ENCODE measurements at places on chromosomes 2 and 18. TPM values are rescaled to one million over a fixed set of nuclear protein-coding genes. Genes with fewer than 3 reads are reported as not detected.

GRCh38 chr2:147595200-147595599, 249.6 kb upstream of the ACVR2A start:
- DNase-seq = no peak

DNA sequence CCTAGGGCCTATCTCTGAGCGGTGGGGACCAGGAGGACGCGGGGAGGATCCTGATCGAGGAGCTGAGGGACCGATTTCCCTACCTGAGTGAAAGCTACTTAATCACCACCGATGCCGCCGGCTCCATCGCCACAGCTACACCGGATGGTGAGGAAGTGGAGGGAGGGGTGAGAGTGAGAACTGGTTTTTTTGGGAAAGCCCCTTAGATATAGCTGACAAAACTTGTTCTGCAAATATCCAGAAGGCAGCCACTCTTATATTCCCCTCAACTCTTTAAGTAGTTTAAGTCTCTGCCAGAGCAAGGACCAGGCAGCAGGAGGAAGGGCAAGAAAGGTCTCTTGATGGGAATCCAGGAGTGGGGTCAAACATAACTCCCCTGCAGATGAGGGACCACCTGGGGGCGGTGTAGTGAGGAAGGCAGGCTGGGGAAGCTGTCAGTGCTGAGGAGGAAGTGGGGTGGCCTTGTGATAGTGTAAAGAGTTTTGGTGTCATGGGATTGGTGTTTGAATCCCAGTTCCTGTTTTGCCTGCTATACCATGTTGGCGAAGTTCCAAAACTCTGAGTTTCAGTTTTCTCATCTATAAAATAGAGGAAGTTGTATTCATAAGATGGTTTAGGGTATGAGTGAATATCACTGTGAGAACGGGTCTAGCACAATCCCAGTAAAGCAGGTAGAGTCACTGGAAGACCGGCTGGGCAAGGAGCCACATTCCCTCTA, 3.4 kb downstream of the NAGK start:
- DNase-seq = no peak

GRCh38 chr2:7725171-7725849, 808.1 kb downstream of the RNF144A start:
- DNase-seq = no peak

GRCh38 chr18:59249199-59249774, 24.0 kb downstream of the RAX start:
- peak; percentile 64 for DNase-seq

Gene SLC4A3
- total RNA-seq = 2.9 TPM

Gene HOXD4
- not detected for total RNA-seq

GRCh38 chr2:138060301-138060635, 96.0 kb downstream of the HNMT start:
- DNase-seq = peak; percentile 39

Gene SERPINB7
- total RNA-seq = not detected

All from H4 (cell line).